ENCODE measurements at places on chromosomes 12 and 14. TPM values are rescaled to one million over a fixed set of nuclear protein-coding genes. Genes with fewer than 3 reads are reported as not detected.

INHBE gene
- 0.62 TPM for total RNA-seq

DTD2 gene
- total RNA-seq = 25.3 TPM

KLHDC1 gene
- 1.3 TPM for total RNA-seq

TMEM19 gene
- 56.3 TPM for total RNA-seq

KRT83 gene
- not detected for total RNA-seq

PIANP gene
- 0.80 TPM for total RNA-seq

RHEBL1 gene
- 1.6 TPM for total RNA-seq

IFNG-AS1 gene
- not detected for total RNA-seq

NFKBIA gene
- 69.9 TPM for total RNA-seq

EXOC3L4 gene
- not detected for total RNA-seq

NAV3 gene
- 8.9 TPM for total RNA-seq

HOXC5 gene
- total RNA-seq = 1.6 TPM

FITM1 gene
- not detected for total RNA-seq

APOF gene
- total RNA-seq = not detected

RFLNA gene
- 1.1 TPM for total RNA-seq

ANO4 gene
- total RNA-seq = 6.2 TPM

TPH2 gene
- total RNA-seq = 0.82 TPM

SERPINA10 gene
- not detected for total RNA-seq

TMEM121 gene
- total RNA-seq = 4.7 TPM

RDH12 gene
- not detected for total RNA-seq

AQP5 gene
- not detected for total RNA-seq

ZC3H14 gene
- 93.2 TPM for total RNA-seq

L2HGDH gene
- total RNA-seq = 17.4 TPM

PAX9 gene
- total RNA-seq = 23.4 TPM

LMNTD1 gene
- not detected for total RNA-seq

AQP2 gene
- not detected for total RNA-seq

PTPRB gene
- not detected for total RNA-seq

TEP1 gene
- 15.9 TPM for total RNA-seq

CLEC2D gene
- total RNA-seq = 1.6 TPM

CLEC14A gene
- total RNA-seq = not detected

HOTAIR gene
- total RNA-seq = 5.4 TPM

HOXC13 gene
- total RNA-seq = 10.1 TPM

TRHDE gene
- total RNA-seq = 17.6 TPM

FOXN4 gene
- not detected for total RNA-seq

NRXN3 gene
- total RNA-seq = 0.21 TPM

TAS2R20 gene
- 2.7 TPM for total RNA-seq

ADAM20 gene
- total RNA-seq = 0.48 TPM

LRTM2 gene
- not detected for total RNA-seq

BEGAIN gene
- 1.3 TPM for total RNA-seq

ATP5F1B gene
- total RNA-seq = 1,089 TPM

TAS2R42 gene
- not detected for total RNA-seq

CLEC1B gene
- total RNA-seq = not detected

IRAK3 gene
- total RNA-seq = 0.37 TPM

FLVCR2 gene
- total RNA-seq = 0.22 TPM

CFAP54 gene
- total RNA-seq = 0.71 TPM

FZD10 gene
- not detected for total RNA-seq

VIPAS39 gene
- 16.7 TPM for total RNA-seq

TDRD9 gene
- not detected for total RNA-seq

ANKS1B gene
- 1.1 TPM for total RNA-seq

EGLN3 gene
- 2.0 TPM for total RNA-seq

KRT85 gene
- total RNA-seq = not detected

PPFIA2 gene
- 1.5 TPM for total RNA-seq

ADCK1 gene
- 8.3 TPM for total RNA-seq

PARP11 gene
- total RNA-seq = 7.7 TPM

TAS2R46 gene
- 2.2 TPM for total RNA-seq

PROX2 gene
- not detected for total RNA-seq

GLIPR1L1 gene
- not detected for total RNA-seq

VRTN gene
- not detected for total RNA-seq

PAPLN gene
- total RNA-seq = 0.75 TPM

Measured in A673 (cell line).